Left lung (tissue), 14 donors: ENCODE measurements at places on chromosomes 12 and 14.

DNA sequence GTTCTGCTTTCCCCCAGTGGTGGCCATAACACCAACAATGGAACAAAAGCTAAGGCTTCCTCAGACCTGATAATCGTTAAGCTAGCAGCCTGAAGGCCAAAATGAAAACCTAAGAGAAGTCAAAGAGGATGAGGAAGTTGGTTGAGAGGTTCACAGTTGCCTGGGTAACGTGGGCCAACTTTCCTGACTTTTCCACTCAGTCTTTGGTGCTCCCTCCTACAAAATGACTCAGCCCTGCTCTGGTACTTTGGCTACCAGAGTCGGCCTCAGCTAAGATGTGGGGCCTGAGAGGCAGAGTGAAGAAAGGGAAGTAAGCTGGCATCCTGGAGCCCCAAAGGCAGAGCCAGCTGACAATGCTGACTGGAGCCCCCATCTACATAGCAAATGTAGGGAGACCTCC is 14.9 kb upstream of the FKBP11 start:
- DNase-seq, result no peak

GRCh38 chr14:27236601-27237000 is 638.8 kb upstream of the NOVA1 start:
- DNase-seq, result no peak

DNA sequence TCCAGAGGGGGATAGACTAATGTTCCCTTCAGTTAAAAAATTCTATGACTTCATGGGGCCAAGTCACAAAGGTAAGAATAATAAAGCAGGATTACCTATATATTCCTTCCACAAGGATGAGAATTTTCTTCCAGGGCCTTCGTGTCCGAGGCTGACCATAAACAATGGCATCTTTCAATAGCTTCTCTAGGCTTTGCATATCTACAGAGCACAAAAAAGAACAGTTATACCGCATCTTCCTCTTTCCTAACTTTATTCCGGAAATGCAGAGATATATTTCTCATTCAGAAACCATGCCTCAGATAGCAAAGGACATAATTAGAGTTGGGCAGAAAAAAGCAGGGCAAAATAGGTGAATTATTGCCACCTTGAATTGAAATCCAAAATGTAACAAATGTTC is 58.3 kb upstream of the ISM2 start:
- DNase-seq, result no peak

DNA sequence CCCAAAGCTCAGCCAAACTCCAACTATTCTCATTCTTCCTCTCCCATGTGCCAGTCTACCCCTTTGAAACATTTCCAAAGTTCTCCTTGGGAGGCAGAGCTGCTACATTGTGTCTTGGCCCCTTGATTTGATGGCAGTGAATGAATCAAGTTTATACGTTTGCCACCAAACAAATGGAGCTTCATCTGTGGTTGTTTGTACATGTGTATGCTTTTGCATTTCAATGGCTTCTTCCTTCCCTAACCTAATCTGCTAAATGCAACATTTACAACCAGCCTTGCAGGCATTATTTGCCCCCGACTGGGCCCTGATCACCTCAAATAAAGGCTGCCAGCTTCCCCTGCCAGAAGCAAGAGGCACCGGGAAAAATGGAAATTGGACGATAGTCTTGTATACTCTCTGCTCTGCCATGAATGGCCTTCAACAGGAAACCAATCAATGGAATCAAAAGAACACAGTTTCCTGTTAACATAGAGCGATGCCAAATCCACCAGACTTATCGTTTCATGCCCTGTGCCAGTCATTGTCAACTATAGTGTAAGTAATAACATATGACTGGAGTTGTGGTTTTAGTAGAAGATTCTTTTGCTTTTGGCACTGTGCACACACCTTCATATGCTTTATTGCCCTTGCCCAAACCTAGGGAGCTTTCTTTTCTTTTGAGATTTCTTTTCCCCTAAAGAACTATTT is 97.8 kb downstream of the TMEM30B start:
- no peak for DNase-seq

DNA sequence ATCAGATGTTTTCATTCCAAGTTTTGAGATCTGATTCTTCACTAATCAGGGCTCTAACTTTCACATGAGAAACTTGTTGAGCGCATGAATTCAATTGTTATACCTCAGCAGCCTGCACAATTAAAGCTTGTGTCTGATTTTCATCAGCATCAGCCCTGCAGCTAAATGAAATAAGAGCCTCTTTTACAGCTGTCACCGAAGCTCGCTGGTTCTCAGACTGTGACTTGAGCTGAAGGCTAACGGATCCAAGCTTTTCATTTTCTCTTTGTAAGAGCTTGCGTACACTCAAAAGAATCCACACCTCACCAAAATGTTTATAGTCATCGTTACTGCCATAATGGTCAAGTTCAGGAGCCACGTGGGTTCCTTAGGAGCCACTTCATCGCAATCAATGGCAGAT is 65.5 kb upstream of the BEGAIN start:
- no peak for DNase-seq

GRCh38 chr14:69263364-69263763 is 3.4 kb downstream of the GALNT16 start:
- DNase-seq, result no peak

GRCh38 chr12:3603576-3603975 is 112.6 kb downstream of the PRMT8 start:
- no peak for DNase-seq

DNA sequence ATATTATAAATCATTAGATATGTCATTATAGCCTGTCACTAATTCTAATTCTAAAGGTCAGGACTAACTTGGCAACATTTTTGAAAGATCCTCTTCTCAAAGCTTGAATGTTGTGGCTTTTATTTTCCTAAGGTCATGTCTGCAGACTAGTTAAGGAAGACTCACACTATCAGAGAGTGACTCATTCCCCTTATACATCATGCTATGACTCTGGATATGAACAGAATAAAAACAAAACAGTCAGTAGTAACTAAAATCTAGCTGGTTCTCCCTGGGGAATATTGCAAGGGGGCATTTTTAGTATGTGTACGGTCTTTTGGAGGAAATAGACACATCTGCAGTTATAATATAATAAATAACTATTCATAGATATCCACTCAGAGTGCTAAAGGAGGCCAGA is 170.6 kb downstream of the SLC2A13 start:
- no peak for DNase-seq

- DNase-seq, result no peak
Observed at GRCh38 chr12:113128802-113129663, 6.5 kb downstream of the RASAL1 start.

- DNase-seq, result no peak
Observed at GRCh38 chr12:132698341-132698740, 11.0 kb downstream of the PXMP2 start.

DNA sequence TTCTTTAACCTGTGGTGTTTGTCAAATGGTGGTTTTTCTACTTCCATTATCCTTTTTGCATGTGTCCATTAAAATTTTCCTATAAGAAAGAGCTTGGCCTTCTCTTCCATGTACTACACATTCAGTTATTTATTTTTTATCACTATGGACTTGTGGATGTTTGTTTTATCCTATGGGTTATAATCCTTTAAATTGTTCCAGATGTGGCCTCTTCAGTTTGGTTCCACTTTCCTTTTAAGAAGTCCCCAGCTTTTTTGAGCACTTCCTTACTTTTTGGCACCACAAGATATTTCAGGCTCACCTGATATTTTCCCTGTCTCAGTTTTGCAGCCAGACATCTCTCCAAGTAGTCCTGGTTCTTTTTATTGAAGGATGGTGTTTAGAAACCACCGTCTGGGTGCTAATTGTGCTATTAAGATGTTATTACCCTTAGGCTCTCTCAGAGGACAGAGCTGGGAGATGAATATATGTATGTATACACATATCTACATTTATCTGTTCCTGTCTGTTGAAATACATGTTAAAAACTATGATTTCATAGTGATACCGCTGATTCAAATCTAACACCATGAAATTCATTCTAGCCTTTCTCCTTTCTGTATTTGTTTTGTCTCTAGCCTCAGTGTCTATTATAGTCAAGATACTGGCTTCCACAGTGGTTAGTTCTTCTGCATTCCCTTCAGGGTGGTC is 408.5 kb upstream of the RGS6 start:
- no peak for DNase-seq

DNA sequence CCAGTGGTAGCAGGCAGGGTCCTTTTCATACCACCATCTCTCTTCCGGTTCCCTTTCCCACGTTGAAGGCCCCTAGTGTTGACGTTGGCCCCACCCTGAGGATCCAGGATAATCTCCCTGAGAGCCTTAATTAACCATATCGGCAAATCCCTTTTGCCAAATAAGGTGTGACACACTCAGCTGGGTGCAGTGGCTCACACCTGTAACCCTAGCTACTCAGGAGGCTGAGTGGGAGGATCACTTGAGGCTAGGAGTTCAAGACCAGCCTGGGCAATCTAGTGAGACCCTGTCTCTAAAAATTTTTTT is 2.8 kb upstream of the TMEM119 start:
- no peak for DNase-seq

GRCh38 chr14:93100100-93100499 is 15.6 kb downstream of the ITPK1 start:
- no peak for DNase-seq

DNA sequence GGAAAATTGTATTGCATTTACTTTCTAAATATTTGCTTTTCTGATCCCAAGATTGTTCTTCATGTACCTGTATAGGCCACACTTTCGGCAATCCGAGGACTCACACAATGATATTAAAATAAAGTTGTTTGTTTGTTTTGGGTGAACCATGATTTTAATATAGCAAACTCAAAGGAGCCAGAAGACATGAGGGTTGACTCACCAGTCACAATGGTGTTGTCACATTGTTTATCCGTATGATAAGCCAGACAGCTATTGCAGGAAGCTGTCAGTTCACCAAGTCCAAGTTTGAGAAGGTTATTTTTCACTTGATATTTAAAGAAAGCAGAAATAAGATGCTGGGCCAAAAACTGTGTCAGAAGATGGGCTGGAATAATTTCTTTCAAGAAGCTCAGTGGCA is 67.1 kb upstream of the CPM start:
- no peak for DNase-seq

DNA sequence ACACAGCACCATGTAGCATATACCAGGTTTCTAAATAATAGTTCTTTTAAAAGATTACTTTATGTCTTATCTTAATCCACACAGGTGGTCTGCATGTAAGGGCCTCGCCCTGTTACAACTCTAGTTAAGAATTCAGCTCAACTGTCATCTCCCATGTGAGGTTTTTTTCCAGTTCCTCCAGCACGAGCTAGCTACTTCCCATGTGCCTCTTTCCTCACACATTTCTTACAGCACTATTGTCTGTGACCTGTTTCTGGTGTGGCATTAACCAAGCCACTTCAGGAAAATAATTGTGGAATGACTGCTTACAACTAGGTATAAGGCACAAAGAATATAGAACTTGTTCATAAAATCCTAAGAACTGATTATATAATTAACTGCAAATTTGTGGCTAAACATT is 65.5 kb downstream of the SH2B3 start:
- DNase-seq, result no peak

GRCh38 chr12:1346126-1346525 is 248.3 kb downstream of the FBXL14 start:
- DNase-seq, result no peak

DNA sequence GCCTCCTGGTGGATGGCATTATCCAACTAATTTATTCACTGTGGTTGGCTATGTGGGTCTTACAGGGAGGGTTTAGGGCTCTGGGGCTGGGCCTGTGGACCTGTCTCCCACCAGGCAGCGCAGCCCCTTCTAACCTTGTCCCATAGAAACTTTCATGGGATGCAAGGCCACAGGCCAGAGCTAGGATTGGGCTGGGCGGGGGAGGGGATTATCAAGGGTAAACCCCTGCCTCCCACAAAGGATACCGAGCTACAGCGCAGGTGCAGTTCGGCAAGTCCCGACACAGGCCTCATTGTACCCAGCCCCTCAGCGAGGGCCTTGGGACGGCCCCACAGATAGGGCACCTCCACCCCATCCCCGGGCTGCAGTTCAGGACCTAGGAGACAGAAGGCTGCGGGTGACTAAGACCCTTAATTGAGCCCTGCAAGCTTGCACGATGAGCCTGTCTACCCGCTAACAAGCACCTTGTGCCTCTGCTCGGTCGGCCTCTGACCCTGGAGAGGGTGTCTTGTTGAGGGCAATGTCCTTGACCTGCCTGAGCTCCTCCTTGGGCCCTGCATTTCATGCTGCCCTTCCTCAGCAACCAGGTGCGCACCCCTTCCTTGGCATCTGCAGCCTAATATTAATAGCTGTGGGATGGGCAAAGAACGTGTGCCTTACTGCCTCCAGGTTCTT is 46.7 kb downstream of the PSMA6 start:
- no peak for DNase-seq

GRCh38 chr14:104957146-104958113 is 20.7 kb downstream of the AHNAK2 start:
- no peak for DNase-seq

DNA sequence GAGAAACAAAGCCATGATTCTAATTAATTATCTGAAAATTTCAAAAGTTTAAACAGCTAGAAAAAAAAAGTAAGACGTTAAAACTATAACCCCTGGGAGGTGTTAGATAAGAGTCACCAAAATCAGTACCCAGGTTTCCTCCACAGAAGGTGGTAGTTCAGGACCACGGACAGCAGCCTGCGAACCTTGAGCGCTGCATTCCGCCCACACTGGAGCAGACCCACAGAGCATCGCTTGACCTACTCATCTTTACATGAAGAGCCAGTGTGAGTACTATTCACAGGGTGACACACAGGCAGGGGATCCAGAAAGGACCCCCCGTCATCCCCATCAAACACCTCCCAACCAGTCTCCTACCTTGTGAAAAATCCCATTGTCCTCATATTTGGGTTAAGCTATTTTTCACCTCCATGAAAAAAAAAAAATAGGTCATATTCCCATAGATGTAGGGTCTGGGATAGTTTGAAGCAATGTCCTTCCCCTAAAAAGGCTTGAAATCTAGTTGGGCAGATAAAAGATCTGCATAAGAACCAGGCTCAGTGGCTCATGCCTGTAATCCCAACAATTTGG is 8.8 kb upstream of the CHGA start:
- no peak for DNase-seq

- DNase-seq, result no peak
Observed at GRCh38 chr14:46048127-46048526, 603.5 kb downstream of the RPL10L start.

DNA sequence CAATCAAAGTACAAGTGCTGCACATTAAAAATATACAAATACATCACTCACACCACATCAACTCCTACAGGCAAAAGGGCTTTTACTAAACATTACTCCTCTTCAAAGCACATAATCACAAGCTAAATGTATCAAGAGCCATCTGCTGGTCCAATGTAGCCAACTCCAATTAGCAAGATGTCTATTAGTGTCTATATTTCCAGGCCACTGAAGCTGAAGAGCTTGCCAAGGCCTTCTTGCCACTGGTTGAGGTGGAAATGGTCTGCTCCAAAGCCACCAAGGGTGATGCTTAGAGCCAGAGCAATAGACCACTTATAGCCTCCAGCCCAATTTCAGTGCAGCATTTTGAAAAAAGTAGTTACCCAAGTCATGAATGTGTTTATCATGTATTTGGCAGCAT is 54.4 kb downstream of the RASSF9 start:
- DNase-seq, result no peak
